ENCODE measurements at places on chromosomes 3 and 15.
A peak's percentile ranks its signal among the peaks of the same experiment; 100 is the strongest.

DNA sequence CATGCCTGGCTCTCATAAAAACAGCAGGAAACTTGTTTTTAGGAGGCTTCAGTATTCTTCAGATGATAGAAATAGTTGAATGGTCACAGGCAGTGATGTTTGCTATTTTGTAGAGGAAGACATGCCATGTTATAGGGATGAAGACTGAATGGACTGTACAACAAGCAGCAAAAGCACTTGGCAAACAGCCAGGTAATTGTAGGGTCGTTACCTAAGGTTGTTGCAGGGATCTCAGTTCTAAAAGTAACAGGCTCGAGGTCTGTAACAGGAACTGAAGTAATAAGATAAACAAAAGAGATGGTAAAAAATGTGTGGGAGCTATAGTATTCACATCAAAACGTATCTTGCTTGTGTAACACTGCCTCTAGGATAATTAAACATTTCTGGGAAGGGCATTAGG lies 116.3 kb downstream of the TFG start:
- DNase-seq: no peak

DNA sequence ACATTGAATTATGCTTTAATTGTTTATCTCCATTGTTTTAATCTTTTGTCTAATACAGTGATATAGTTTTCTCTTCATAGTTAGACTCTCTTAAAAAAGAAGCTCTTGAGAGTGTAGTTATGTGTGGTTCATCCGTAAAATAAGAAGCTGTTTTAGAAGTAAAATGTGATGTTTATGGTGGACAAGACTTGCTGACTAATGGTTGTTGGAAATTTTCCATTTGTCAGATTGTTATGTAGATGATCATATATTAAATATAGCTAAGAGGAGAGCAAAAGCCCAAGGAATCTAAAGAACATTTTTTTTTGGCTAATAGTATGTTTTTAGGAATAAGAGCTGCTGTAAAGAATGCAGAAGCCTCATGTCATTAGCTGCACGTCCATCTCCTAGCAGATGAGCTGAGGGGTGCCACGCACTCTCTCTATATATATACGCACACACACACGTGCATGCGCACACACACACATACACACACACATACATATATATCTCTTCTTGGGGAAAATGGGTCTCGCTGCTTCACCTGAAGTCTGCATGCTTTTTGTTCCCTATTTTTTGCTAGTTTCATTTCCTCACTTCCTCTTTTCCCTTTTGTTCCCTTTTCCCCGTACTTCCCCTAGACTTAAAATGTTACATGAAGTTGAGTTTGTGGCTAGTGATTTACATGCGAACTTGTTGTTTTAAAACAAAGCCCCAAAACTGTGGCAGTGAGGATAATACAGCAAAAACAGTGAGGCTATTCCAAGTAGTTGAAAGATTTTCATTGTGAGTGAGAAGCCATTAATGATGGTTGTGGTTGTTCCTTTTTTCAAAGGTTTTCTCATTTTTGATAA lies 107.8 kb downstream of the MBNL1 start:
- peak; percentile 45 for DNase-seq

GRCh38 chr3:121834157-121834670 lies 646 bp downstream of the IQCB1 start:
- DNase-seq: no peak

GRCh38 chr3:134330883-134331810 lies 43.1 kb downstream of the AMOTL2 start:
- DNase-seq: no peak

DNA sequence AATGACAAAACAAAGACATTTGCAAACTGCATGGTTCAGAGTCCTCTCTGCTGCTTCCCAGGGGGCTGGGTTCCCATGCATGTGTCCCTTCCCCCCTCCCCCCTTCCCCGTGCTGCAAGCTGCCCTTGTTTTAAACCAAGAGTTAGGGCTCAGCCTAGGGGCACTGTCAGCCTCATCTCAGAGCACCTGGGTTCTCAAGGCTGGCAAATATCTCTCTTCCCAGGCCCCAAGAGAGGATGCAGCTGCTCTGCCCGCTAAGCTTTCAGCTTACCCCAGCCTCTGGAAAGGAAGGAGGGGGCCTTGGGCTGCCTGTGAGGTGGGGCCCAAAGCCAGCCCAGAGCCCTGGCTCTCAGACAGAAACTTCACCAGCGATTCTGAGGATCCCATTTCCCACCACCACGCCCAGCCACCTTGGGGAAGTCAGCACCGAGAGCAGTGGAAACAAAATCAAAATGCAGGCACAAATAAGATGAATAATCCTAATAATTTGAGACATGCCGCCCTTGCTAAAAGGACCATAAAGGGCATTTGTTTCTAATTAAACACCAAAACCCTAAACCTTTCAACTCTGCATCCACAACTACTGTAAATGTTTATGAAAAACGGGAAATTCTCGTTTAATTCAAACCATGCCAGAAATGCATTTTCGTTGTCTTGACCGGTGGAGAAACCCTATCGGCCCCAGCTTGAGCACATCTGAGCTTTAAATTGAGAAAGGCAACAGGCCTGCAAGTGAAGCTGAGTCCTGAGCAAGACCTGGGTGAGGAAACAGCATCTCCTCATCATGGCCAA lies 67.7 kb upstream of the WNT5A start:
- no peak for DNase-seq

- no peak for DNase-seq
Measured at GRCh38 chr3:13142552-13143380, 69.5 kb upstream of the IQSEC1 start.

GRCh38 chr3:40317061-40317855 lies 7.8 kb downstream of the EIF1B start:
- DNase-seq: peak; percentile 62

DNA sequence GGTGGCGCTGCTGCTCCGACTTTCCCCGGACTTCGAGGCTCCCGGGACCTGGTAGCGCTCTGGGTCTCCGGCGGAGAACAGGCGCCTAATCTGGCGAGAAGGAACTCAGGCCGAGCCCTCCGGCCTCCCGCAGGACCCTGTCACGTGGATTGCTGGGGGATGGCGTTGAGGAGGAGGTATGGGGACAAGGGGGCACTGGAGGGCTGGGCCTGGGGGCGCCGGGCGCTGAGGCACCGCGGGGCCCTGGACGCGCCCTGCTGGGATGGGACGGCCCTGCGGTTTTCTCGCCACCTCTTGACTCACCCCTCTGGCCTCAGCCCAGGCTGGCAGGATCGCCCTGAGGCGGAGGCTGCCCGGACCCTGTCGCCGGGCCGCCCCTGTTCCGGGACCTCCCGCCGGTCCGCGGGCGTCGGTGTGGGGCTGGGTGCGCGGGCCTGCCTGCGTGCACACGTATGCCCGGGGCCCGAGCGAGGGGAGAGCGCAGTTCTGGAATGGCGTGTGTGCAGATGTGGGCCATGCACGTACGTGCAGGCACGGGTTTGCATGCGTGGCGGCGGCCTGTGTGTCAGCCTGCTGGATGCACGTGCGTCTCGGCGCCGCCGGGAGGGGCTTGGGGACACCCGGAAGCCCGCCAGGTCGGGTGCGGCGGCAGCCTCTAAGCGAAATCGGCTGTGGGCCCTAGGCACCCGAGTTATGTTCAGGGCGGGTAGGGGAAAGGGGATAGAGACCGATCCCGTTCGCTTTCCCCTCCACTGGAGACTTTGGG lies 752 bp downstream of the C15orf39 start:
- DNase-seq: no peak

DNA sequence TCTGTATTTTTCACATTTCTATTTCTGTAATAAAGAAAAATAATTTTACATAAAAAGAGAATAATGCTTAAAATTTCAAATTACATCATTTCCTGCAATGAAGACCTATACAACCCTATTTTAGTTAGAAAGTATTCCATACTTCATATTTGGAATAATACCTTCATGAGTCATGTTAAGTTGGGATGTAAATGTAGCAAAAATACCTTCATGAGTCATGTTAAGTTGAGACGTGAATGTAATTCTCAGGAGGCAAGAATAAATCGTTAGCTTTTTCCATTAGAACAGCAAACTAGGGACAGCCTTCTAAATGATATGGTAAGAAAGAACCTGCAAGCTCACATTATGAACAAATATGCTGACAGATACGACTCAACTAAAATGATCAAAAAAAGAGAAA lies 91.9 kb downstream of the NAALADL2 start:
- no peak for DNase-seq

DNA sequence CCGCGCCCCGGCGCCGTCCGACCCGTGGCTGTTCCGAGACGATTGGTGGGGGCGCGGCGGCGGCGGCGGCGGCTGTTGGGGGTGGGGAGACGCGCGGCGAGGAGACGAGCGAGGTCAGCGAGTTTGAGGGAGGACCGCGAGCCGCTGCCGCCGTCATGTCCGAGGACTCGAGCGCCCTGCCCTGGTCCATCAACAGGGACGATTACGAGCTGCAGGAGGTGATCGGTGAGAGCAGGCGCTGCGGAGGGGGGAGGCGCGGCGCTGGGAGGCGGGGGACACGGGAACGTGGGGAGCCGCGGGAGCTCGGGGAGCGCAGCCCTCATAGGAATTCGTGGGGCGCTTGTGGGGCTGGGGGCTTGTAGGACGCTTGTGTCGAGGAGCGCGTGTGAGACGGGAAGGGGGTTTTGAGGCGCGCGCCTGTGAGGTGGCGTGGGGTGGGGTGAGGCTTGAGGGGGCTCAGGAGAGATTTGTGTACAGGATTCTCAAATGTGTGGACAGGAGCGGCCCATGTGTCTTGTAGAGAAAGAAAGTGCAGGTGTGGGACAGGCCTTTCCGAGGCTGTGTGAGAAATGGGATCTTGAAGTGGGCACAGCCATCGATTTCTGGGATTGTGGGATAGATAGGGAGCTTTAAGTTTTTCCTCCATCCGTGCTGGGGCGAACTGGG lies 518 bp downstream of the OXSR1 start:
- no peak for DNase-seq

- DNase-seq: no peak
Measured at GRCh38 chr3:29515451-29515850, 234.6 kb downstream of the RBMS3 start.

DNA sequence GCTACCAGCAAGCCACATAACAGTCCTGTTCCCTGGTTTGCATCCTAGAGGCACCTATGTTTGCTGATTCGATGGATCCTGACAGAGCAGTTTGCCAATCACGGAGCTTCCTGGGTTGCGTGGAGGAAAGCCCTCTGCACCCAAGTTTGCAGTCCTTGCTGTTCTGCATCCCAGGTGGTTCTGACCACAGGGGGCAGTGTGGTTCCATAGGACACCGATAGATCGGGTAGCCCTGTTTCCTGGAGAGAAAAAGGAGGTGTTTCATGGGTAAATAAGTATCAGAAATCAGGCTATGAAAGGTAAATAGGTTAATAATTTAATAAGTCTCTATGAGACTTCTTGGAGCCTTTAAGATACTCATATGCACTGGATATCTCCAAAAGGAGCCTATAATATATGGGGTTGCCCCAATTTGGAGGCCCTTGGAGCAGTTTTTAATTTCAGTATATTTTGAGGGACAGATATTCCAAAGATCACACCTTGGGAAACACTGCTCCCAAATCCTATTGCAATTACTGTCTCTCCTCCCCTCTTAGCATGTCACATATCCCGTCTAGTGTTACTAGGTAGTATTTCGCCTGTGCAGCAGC lies 194.6 kb upstream of the TPM1 start:
- no peak for DNase-seq

DNA sequence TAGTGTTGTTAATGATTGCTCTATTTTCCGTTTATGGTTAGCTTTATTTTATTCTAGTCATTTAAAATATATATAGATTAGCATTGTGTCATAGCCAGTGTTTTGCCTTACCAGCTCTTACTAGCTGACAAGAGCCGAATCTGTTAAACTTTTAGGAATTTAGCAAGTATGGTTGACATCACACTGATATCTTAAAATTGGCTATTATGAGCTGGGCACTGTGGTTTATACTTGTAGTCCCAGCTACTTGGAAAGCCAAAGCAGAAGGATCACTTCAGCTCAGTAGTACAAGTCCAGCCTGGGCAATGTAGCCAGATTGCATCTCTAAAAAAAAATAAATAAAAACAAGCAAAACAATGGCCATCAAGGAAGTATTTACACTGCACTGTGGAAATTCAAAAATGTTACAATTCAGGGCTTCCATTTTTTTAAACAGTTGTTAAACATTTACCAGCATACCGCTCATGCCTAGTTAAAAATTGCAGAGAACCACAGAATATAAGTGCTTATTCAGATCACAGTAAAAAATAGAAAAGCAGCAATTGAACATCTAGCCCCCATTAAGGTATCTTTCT lies 208.4 kb upstream of the CGNL1 start:
- no peak for DNase-seq

- no peak for DNase-seq
Measured at GRCh38 chr3:149575961-149576564, 81.8 kb downstream of the WWTR1 start.

- no peak for DNase-seq
Measured at GRCh38 chr3:22353126-22353525, 602.1 kb upstream of the ZNF385D start.

DNA sequence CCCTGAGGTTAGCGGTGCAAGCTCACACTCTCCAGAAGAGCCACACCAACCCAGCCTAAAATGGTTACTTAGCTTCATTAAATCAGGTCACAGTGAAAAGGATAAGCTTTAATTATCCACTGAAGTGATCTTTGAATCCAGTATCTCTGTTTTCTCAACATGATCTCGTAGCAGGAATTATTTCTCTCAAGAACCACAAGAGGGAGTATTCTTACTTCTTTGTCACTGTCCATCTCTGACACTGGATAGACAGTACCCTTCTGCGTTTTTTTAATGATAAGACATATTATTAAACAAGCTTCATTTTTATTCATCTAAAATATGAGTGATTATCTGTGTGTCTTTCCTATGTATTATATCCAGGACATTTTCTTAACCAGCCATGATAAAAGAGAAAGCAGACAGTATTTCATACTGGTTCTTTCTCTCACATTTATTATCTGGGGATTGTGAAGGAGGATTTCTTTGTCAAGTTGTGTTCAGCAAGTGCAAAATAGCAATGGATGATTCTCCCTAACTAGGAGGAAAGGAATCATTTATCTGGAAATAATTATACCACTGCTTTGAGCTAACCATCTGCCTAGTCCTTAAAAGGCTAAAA lies 105.4 kb upstream of the CCDC54 start:
- peak; percentile 27 for DNase-seq

- peak; percentile 11 for DNase-seq
Measured at GRCh38 chr3:119258915-119259314, 18.2 kb upstream of the B4GALT4 start.

DNA sequence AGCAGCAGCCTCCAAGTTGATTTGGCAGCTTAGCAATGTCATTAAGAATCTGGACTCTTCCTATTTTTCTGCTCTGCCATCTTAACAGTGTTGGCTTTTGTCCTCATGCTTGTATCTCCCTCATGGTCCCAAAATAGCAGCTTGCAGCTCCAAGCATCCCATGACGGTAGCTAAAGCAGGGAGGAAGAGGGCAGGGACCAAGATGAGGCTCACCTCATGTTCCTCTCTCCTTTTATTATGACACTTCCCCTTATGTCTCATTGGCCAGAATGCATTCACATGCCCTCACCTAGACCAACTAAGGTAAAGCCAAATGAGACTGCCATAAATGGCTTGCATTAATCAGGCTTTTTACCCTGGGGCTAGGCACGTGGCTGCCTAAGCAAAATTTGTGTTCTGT lies 382.4 kb downstream of the SHQ1 start:
- no peak for DNase-seq

GRCh38 chr15:52397118-52397517 lies 101.5 kb upstream of the MYO5C start:
- DNase-seq: no peak

GRCh38 chr3:86991840-86992435 lies 989 bp upstream of the VGLL3 start:
- no peak for DNase-seq

- DNase-seq: no peak
Measured at GRCh38 chr3:144488927-144489326, 517.3 kb downstream of the DIPK2A start.
